ENCODE measurements at places on chromosomes 2 and 18.

DNA sequence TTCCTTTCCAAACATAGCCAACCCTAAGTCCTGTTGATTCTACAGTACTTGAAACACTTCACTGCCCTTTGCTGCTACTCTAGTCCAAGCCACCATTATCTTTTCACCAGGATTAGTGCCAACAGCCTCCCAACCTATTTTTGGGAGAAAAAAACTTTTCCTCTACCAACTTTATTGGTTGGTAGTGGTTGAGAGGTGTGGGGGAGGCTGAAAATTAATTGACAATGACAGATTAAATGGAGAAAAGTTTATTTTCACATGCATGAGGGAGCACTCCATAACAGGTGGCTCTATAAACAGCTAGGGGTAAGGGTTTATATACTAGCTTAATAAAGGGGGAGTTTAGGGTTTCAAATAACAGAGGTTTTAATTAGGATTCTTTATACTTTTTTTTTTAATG is 37.8 kb upstream of the ITPRID2 start:
- no peak for DNase-seq

DNA sequence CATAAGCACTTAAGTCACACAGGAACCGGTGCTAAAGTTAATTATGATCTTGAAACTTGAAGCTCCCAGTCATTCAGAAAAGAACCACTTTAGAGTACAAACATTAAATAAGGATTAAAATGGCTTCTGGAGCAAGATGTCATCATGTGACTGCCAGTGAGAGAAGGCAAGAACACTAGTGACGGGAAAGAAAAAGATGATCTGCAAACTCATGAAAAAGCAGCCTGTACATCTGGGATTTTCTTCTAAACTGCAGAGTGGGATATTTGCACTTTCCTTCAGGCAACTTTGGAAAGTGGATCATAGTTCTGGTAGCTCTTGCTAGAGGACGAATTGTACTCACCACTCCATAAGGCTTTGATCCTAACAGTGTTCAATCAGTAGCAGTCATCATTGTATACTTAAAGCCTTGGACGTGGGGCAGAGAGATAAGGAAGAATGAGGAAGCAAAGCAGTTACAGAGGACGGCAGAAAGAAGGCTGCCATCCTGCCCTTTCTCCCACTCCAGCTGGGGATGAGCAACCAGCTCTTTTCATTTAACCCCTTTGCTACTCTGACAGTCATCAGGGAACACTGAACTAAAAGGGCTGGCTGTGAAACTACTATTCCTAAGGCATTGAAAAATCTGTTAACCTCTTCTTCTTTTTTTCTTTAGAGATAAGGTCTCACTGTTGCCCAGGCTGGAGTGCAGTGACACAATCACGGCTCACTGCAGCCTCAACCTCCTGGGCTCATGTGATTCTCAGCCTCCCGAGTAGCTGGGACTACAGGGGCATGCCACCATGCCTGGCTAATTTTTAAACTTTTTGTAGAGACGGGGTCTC is 18.1 kb downstream of the ABHD3 start:
- DNase-seq: peak; percentile 72

GRCh38 chr2:165796129-165796528 is 2.1 kb upstream of the GALNT3 start:
- no peak for DNase-seq

GRCh38 chr18:75358928-75359327 is 68.6 kb downstream of the SMIM21 start:
- DNase-seq: no peak

DNA sequence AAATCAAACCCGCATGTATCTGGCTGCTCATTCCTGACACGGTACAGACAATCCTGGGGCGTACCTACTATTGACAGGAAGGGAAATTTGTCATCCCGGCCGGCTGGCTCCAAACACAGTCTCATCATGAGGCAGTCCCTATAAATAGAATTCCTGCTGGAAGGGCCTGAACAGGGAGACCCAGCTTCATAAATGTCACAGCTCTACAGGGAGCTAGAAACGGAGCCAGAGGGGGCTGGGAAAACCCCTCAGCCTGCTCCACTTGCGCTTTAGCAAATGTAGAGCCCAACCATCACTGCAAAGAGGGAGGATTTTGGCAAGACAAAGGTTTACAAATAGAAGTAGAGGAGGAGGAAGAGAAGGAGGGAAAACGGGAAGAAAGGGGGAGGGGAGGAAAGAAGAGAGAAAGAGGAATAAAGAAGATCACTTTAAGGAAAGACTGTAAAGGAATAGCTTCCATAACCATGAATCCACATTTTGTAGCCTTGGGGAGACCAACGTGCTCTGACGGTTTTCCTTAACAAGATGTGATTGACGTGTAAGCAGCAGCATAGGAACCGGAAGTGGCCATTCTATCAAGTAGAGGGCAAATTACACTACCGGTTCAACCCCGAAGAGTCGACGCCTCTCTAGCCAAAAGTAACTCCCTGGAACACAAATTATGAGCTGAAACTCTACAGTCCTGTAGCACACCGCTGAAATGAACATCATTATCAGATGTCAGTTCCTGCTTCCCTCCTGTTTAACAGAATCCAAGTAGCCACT is 56.8 kb upstream of the TTN start:
- DNase-seq: no peak
